ENCODE measurements at places on chromosomes 16 and 17.
A peak's percentile ranks its signal among the peaks of the same experiment; 100 is the strongest.

DNA sequence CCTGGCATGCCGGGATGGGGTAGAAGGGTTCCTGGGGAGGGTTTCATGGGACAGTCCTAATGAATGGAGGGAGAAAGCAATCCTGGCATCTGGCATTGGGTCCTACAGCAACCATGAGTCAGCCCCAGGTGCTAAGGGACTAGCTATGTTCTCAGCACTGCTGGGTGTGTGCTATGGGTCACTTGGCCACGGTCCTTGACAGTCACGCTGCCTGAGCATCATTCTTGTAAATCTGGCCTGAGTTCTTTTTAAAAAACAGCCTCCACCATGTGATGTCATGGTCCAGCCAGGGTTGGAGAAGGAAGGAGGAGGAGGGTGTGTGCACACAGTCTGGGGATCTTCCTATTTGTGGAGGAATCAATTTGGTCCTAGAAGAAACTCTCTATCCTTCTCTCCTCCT lies 6.2 kb upstream of the RAMP2 start:
- peak; percentile 32 for DNase-seq

- DNase-seq = no peak
Observed at GRCh38 chr16:10972819-10973464, 28.6 kb downstream of the CLEC16A start.

- no peak for DNase-seq
Observed at GRCh38 chr17:36661047-36661666, 59.8 kb downstream of the MRM1 start.

DNA sequence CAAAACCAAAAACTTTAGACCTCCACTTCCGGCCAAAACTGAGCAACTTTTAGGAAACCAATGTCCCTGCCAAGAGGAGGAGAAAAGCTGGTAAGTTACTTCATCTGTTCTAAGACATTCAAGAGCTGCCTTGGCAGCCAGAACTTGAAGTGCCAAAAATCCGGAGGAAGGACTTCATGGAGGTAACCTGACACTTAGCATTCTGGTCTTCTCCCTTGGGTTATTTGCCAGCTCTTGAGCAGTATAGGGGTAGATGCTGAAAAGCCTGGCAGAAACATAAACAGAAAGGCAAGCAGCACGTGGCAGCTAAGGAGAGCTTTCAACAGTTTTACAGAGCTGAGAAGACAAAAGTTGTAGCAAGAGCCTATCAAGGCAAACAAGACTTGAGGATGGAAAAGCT lies 53.2 kb downstream of the CDYL2 start:
- no peak for DNase-seq

GRCh38 chr17:20149251-20149650 lies 140.1 kb downstream of the SPECC1 start:
- no peak for DNase-seq

GRCh38 chr17:47789611-47790561 lies 31.7 kb downstream of the OSBPL7 start:
- DNase-seq = peak; percentile 50

- no peak for DNase-seq
Observed at GRCh38 chr17:38890410-38890746, 20.5 kb downstream of the LASP1 start.
